ENCODE measurements at places on chromosomes 7 and 10. TPM values are rescaled to one million over a fixed set of nuclear protein-coding genes. Genes with fewer than 3 reads are reported as not detected.

DNA sequence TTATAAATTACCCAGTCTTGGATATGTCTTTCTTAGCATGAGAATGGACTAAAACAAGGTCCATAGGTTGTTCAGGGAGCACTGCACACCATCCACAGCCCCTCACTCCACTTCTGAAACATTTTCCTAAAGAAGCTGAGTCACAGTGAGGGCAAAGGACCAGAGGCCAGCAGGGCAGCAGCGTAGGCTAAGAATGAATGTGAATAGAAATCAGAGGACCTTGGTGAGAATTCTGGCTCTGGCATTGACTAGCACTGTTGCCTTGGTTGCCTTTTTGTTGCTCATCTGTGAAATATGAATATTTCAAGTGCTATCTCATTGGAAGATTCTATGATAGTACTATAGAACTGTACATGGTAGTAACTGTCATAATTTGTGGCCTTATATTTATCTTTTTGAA lies 41.7 kb upstream of the TOMM7 start:
- H3K4me1 ChIP-seq, result peaks cover 1% of the 10 kb centered on the region
- no peaks in the 10 kb centered on the region for H3K36me3 ChIP-seq
- H3K27ac ChIP-seq, result no peak overlapping the region
- H3K4me3 ChIP-seq, result no peak overlapping the region
- no peaks in the 10 kb centered on the region for H3K27me3 ChIP-seq
- no peak for DNase-seq

DNA sequence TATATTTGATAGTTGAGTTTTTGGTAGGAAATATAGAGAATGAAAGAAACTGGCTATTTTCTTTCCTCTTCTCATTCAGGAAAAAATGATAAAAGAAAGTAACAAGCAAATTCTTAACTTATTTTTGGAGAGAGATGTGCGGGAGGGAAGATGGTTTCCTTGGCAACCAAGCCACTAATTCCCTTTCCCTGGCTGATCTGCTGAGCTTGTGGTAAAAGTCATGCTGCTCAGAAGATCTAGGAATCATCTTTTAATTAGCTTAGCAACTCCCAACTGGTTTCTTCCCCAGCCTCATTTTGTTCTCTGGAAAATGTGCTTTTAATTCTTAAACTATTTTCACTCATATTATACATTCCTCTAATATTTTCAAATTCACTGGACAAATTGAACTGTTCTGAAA lies 11.8 kb downstream of the UROS start:
- H3K36me3 ChIP-seq, result peaks cover 8% of the 10 kb centered on the region
- H3K27me3 ChIP-seq, result no peaks in the 10 kb centered on the region
- no peaks in the 10 kb centered on the region for H3K4me1 ChIP-seq
- H3K27ac ChIP-seq, result no peak overlapping the region
- no peak overlapping the region for H3K4me3 ChIP-seq

VIPR2 gene
- total RNA-seq, result not detected

SMO gene
- total RNA-seq, result 1.9 TPM

GRCh38 chr7:84908196-84908793 lies 278.6 kb downstream of the SEMA3D start:
- no peaks in the 10 kb centered on the region for H3K27me3 ChIP-seq
- no peak overlapping the region for H3K27ac ChIP-seq
- no peak for DNase-seq
- H3K4me1 ChIP-seq, result no peaks in the 10 kb centered on the region
- H3K4me3 ChIP-seq, result no peak overlapping the region

DNA sequence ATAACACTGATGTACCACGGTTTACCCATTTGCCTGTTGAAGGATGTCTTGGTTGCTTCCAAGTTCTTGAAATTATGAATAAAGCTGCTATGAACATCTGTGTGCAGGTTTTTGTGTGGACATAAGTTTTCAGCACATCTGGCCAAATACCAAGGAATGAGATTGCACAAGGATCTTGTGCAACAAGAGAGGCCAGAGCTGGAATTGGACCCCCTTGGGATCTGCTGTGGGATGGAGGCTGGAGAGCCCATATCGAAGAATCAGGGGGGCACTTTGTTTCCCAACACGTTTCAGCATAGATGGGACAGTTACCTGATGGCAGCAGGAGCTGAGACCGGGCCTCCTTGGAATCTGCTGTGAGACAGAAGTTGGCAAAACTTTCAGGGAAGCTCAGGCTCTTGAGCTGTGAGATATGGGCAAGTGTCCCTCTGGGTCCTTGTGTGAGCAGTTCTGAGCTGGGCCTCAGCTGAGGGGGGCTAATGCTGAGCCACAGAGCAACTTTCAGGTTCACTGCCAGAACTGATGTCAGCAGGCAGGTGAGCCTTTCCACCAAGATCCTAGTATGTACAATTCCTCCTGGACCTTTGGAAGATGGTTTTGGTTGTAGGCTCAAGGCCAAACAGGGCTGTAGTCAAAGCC lies 115.2 kb upstream of the RAB18 start:
- H3K4me1 ChIP-seq, result no peaks in the 10 kb centered on the region
- no peak for DNase-seq
- peaks cover 13% of the 10 kb centered on the region for H3K27me3 ChIP-seq
- no peaks in the 10 kb centered on the region for H3K36me3 ChIP-seq

GRCh38 chr10:101452176-101452575 lies 98.2 kb downstream of the BTRC start:
- DNase-seq, result no peak
- no peaks in the 10 kb centered on the region for H3K4me1 ChIP-seq
- H3K27me3 ChIP-seq, result no peaks in the 10 kb centered on the region
- H3K36me3 ChIP-seq, result no peaks in the 10 kb centered on the region
- H3K4me3 ChIP-seq, result no peak overlapping the region

FZD8 gene
- total RNA-seq, result not detected

COL13A1 gene
- 0.73 TPM for total RNA-seq

WDFY4 gene
- total RNA-seq, result not detected

GRCh38 chr10:6005856-6006395 lies 28.6 kb upstream of the IL15RA start:
- no peak overlapping the region for H3K27ac ChIP-seq
- no peaks in the 10 kb centered on the region for H3K36me3 ChIP-seq
- H3K27me3 ChIP-seq, result no peaks in the 10 kb centered on the region

GRCh38 chr7:117019786-117020590 lies 66.7 kb downstream of the ST7 start:
- H3K27me3 ChIP-seq, result no peaks in the 10 kb centered on the region
- no peak overlapping the region for H3K4me3 ChIP-seq
- no peaks in the 10 kb centered on the region for H3K36me3 ChIP-seq
- no peak overlapping the region for H3K27ac ChIP-seq
- H3K4me1 ChIP-seq, result no peaks in the 10 kb centered on the region
- DNase-seq, result no peak

RAPGEF5 gene
- 16.6 TPM for total RNA-seq

IFIT1B gene
- total RNA-seq, result not detected

DNA sequence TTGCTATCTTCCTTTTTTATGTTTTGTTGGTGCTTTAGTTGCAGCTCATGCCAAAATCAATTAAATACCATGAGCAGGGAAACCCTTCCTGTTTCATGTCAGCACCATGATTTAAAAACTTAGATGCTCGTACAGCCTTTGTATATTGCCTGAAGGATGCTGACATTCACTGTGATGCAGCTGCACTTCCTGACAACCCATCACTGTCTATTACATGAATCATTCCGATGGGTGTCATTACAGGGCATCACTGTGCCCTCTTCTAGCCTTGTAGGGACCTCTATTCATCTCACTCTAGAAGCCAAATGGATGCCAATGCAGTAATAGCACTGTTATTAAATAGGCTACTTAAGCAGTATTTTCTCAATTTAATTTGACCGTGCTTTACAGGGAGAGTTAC lies 18.3 kb upstream of the ITGB1 start:
- no peak overlapping the region for H3K27ac ChIP-seq
- no peak overlapping the region for H3K4me3 ChIP-seq
- no peaks in the 10 kb centered on the region for H3K36me3 ChIP-seq
- H3K27me3 ChIP-seq, result no peaks in the 10 kb centered on the region
- H3K4me1 ChIP-seq, result peaks cover 37% of the 10 kb centered on the region
- DNase-seq, result no peak

DNA sequence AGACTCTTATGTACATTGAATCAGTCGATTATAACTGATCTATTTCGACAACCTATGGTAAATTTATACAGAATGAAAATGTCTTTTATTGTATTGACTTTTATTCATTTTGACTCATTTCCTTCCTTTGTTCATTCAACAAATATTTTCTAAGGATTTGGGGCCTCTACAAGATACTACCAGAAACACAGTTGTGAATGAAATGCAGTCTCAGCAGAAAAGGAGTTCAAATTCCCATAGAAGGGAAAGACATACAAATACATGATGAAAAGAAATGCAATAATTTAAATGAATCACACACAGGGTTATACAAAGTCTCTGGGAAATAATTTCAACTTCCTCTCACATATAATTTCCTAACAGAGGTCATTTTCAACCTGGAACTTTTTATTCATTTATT lies 134.0 kb upstream of the SEMA3A start:
- DNase-seq, result no peak
- H3K36me3 ChIP-seq, result no peaks in the 10 kb centered on the region
- no peaks in the 10 kb centered on the region for H3K4me1 ChIP-seq

DNA sequence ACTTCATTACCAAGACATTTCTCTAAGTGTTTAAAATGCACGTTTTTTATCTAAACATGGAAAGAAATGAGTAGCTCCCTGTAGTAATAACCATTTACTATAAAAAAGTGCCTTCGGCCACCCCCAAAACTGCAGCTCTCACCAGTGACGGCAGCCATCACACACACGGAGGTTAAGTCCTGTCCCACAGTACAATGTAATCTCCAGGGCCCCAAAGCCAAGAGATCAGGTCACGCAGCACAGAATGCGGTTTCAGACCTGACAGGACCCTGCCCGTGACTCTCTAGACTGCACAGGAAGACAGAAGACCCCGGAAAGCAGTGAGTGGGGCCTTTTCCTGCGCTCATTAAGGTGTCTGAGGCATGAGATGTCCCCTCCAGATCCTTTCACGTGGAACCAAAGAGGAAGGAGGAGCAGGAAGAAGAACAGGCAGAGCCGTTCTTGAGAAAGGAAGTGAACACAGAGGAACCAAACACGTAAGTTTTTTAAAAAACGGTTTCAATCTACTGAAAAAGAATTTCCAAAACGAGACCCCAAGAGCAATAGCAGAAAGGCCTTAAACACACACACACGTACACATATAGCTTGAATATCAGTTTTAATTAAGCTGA lies 125.7 kb downstream of the ZMYND11 start:
- no peaks in the 10 kb centered on the region for H3K27me3 ChIP-seq
- H3K36me3 ChIP-seq, result no peaks in the 10 kb centered on the region
- no peaks in the 10 kb centered on the region for H3K4me1 ChIP-seq
- no peak overlapping the region for H3K27ac ChIP-seq
- DNase-seq, result no peak
- no peak overlapping the region for H3K4me3 ChIP-seq

LIPF gene
- total RNA-seq, result not detected

DNA sequence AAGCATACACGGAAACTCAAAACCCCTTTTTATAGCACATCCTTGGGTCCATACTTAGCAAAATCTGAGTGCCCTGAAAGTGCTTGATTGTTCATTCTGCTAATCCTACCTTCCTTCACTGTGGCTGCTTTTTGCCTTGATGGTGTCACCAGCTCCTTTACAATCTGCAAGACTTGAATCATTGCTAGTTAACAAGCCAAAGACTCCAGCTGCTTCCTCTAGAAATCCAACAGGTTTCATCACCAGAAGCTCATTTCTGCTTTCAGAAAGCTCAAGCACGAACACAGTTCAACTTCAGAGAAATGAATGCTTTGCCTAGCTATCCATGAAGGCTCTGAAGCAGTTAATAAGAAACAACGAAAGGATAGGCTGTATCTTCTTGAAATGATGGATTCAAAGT lies 38.0 kb downstream of the USP6NL start:
- H3K27ac ChIP-seq, result no peak overlapping the region
- H3K4me3 ChIP-seq, result no peak overlapping the region
- H3K4me1 ChIP-seq, result no peaks in the 10 kb centered on the region
- H3K27me3 ChIP-seq, result no peaks in the 10 kb centered on the region
- no peaks in the 10 kb centered on the region for H3K36me3 ChIP-seq
- DNase-seq, result no peak

- H3K4me3 ChIP-seq, result peak overlapping the region; percentile 81
- H3K36me3 ChIP-seq, result no peaks in the 10 kb centered on the region
- DNase-seq, result no peak
- H3K27me3 ChIP-seq, result no peaks in the 10 kb centered on the region
- H3K4me1 ChIP-seq, result no peaks in the 10 kb centered on the region
Observed at GRCh38 chr10:95560278-95561176, 644 bp downstream of the SORBS1 start.

DNA sequence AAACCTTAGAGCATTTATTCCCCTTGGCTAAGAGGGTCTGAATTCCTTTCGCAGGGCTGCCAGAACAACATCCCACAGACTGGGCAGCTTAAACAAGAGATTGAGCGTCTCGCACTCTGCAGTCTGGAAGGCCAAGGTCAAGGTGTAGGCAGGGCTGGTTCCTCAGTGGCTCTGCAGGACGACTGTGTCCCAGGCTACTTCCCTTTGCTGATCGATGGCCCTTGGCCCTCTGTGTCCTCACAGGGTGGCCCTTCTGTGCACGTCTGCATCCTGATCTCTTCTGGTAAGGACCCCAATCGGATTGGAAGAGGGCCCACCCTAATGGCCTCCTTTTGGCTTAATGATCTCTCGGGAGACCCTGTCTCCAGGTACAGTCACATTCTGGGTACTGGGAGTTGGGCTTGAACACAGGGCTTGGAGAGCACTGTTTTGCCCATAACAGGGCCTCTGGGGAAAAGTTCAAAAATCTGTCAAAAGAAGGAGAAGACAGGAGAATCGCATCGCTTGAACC lies 35.1 kb upstream of the DNAJB6 start:
- peaks cover 34% of the 10 kb centered on the region for H3K4me1 ChIP-seq
- DNase-seq, result no peak
- peak overlapping the region; percentile 77 for H3K27ac ChIP-seq
- no peaks in the 10 kb centered on the region for H3K27me3 ChIP-seq

GRCh38 chr10:100724531-100725027 lies 20.8 kb upstream of the PAX2 start:
- H3K4me1 ChIP-seq, result no peaks in the 10 kb centered on the region
- no peak overlapping the region for H3K27ac ChIP-seq

CAV1 gene
- total RNA-seq, result 1,077 TPM

- H3K27me3 ChIP-seq, result peaks cover 40% of the 10 kb centered on the region
- no peaks in the 10 kb centered on the region for H3K4me1 ChIP-seq
- no peak overlapping the region for H3K4me3 ChIP-seq
- H3K27ac ChIP-seq, result no peak overlapping the region
- H3K36me3 ChIP-seq, result no peaks in the 10 kb centered on the region
- no peak for DNase-seq
Observed at GRCh38 chr10:43261578-43262396, 5.1 kb downstream of the RASGEF1A start.
